ENCODE measurements at places on chromosomes 6 and 20.

DNA sequence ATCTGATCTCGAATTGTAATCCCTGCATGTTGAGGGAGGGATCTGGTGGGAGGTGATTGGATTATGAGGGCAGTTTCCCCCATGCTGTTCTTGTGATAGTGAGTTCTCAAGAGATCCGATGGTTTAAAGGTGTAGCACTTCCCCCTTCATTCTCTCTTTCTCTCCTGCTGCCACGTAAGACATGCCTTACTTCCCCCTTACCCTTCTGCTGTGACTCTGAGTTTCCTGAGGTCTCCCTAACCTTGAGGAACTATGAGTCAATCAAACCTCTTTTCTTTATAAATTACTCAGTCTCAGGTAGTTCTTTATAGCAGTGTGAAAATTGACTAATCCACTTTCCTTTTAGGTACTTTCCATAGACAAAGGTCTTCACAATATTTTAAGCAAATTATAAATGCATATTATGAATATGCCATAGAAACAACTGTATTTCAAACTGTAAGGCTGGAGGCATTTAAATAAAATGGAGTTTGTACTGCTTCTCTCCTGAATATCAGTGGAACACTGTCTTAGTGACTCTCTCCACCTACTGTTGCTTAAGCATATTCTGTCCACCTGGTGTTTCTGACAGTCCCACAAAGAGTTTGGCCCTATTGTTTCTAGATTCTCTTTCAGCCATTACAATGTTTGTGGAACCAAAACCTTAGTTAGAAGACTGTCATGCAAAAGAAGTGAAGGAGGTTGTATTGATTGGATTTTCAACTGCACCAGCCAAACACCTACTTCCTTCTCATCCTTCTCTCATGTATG, 24.3 kb upstream of the IL17A start:
- DNase-seq = no peak

- DNase-seq = no peak
These were observed 302.1 kb downstream of the ZNF217 start for GRCh38 chr20:53291548-53291947.

DNA sequence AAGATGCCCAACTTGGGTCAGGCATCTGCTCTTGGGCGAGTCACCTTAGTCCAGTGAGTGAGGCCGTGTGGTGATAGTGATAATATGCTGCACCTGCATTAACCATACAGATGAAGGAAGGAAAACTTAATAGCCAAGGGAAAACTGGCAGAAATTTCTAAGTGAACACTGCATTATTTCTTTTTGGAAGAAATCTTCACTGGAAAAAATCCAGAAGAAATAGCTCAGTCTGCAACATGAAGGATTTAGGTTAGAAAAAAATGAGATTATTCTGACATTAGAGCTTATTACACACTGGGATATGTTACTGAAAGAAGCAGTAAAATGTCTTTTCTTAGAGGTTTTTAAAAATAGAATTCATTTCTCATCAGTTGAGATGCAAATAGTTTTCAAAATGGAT, 947.3 kb downstream of the KIF16B start:
- no peak for DNase-seq

- no peak for DNase-seq
These were observed 128.5 kb downstream of the HFE start for GRCh38 chr6:26215585-26216358.

- no peak for DNase-seq
These were observed 89.6 kb downstream of the PCSK2 start for GRCh38 chr20:17316316-17317038.

GRCh38 chr6:113111550-113111949, 745.6 kb upstream of the MARCKS start:
- no peak for DNase-seq

DNA sequence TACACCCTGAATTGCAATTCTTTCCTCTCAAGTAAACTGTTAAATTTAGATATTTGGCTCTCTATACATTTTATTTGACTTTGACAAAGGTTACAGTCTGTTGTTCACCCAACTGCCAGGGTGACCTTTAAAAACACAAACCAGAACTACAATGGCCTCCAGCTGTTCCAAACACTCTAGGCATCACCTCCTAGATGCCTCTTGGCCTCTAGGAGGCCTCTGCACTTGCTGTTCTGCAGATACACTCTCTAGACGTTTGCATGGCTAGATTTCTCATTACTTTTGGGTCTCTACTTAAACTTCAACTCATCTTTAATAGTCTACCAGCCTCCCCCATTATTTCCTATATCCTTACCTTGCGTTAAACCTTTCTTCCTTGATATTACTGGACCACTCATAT, 102.8 kb upstream of the BEND3 start:
- DNase-seq = no peak

- no peak for DNase-seq
These were observed 313.9 kb upstream of the RNF24 start for GRCh38 chr20:4329232-4329631.

DNA sequence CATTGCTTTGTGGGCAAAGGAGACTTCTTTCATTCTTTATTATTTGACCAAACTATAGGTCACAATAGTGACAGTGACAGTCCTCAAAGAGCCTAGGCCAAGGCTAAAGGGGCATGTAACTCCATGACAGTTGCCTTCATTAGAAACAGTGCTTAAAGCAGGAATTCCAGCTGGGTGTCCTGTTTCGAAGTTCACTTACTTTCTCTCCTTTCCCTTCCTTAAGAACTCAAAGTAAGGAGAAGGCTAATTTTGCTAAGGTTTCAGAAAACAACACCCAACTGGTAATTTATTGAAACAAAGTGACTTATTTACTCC, 48.1 kb upstream of the HEY2 start:
- no peak for DNase-seq

DNA sequence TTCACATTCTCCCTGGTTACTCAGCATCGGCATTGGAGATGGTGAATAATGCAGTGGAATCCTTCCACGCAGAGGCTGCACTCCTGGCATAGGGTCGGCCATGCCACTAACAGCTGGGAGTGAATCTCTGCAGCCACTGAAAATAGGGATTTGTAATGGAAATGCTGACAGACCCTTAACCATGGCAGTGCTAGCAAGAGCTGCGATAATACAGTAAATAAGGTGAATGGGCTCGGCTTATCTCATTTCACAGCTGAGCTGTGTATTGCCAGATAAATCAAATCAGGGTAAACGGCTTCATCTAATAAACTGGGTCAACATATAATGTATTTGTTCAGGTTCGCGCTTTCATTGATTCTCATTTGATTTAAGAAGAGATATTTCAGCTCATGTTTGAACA, 156.8 kb downstream of the SLC35B3 start:
- DNase-seq = peak; percentile 16

- DNase-seq = no peak
These were observed 100.0 kb downstream of the RWDD2A start for GRCh38 chr6:83292900-83293843.

DNA sequence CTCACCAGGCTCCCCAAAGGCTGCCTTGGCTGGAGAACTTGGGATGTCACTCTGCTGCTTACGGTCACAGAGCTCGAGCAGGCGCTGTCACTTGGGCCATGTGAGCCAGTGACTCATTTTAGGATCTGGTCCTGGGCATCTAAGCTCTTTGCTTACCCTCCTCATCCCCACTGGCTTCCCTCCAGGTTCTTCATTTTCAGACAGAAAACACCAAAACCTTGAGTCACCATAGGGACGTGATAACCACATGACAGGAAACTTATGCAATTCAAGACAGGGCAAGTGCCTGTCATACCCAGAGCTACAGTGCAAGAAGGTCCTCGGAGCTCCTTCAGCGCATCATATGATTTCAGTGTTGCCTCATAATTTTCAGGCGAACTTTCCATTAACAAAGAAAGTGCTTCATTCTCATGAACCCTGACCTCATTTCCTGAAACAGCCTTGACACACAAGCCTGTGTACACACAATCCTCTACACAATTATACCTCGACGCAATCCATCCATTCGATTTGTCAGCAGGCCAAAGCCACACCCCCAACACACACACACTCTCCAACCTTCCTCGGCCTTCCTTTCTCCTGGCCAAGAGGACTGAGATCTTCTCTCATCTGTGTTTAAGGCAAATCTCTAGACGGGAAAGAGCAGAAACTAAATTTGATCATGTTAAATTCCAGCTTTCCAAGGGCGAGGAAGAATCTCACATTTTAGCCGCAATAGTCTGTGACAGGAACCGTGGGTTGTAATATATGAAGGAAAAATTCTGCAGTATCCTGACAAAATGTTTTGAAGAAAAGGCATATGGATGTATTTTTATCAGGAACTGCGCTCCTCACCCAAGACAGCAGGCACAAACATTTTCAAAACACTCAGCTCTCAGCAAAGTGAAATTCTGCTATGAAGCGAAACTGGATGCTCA, 25.3 kb downstream of the TBC1D7 start:
- DNase-seq = no peak

DNA sequence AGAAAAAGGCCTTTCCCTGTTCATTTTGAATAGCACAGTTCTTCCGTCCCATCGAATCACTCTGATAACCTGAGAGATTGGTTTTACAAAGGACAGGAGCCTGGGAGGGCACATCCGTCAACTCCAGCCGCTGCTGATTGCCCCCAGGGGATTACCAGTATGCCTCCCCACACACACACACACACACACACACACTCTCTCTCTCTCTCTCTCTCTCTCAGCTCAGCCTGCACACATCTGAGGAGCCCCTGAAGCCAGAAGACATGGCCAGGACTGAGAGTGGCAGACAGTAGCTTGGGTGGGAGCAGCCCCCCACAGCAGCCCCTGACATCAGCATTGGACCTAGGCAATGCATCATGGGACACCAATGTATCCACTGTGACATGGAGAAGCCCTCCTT, 13.2 kb upstream of the CDH4 start:
- DNase-seq = no peak

DNA sequence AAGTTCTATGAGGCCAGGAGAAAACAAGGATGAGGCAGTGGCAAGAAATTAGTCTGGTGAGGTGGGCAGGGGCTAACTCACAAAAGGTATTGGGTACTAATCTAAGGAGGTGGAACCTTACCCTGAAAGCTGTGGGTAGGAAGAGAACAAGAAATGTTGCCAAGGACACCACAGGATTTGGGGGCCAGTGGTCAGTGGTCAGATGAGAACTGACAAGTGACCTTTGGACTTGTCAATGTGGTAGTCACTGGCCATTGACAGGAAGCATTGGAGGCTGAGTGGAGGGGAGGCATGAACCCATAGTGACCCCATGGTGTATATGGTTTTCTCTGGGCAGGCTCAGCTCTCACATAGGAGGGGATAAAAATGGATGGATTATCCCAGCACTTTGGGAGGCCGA, 25.3 kb upstream of the SMIM29 start:
- DNase-seq = no peak

DNA sequence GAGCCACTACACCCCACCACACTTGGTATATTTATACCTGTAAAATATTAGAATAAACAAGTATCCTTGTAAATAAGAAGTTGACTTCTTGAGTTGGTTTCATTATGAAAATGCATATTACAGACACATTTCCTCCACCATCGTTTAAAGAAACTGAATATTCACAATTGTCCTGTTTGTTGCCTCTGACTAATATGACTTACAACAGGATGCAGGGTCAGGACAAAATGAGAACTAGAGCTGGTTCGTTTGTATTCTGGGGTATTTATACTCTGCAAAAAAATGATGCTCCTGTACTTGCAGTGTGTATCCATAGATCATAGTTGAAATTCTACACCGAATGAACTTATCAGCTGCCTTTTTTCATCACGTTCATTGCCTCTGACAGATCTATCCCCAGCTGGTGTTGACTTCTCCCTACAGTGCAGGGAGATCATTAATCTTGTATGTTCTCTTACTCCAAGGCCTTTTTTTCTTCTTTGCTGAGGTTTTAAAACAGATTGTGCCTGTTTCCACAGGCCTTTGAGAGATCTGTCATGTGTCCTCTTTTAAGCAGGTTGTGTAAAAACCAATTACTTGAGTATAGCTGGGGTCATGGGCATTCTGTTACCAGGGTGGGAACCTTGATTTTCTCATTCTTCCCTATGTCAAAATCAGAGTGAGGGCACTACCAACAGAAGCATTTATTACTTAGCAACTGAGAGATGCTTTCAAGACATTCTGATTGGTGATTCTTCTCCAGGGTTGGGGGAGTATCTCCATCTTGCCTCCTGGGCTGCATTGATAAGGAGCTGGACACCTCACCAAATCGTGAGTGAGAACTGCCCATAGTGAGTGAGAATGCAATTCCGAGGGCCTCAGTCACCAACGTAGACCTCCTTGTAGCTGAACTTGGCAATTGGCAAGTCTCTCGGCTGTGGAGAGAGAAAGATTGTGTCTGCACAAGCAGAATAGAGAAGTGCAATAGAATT, 78.8 kb upstream of the CD83 start:
- no peak for DNase-seq

DNA sequence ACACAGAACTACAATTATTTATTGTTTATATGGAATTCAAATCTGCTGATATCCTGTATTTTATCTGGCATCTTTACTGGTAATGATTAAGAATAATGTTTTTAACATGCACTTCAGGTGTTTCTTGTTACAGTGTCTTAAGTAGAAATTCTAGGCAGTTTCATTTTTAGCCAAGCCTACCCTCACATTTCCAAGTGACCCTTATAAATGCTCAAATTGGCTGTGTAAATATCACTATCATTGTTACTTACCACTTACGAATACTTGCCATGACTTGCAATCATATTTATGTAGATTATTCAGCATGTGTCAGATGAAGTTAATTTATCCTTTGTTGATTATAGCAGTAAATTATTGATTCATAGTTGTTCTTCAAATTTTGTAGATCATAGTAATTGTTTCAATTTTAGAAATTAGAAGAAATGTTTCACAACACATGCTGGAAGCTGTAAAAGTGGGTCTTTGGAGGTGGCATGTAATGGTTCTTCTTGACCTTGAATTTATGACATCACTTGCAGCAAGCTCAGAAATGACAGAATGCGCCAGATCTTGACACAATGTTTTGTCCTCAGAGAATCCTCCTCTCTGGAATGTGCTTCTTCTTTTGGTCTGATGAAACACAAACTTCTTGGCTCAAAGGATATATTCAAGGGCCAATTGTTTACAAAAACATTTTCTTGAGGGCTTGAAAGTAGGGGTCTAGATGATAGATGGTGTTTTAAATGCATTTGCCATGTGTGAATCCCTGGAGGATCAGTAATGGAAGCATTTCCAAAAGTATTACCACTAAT, 471.8 kb downstream of the COL12A1 start:
- DNase-seq = no peak

DNA sequence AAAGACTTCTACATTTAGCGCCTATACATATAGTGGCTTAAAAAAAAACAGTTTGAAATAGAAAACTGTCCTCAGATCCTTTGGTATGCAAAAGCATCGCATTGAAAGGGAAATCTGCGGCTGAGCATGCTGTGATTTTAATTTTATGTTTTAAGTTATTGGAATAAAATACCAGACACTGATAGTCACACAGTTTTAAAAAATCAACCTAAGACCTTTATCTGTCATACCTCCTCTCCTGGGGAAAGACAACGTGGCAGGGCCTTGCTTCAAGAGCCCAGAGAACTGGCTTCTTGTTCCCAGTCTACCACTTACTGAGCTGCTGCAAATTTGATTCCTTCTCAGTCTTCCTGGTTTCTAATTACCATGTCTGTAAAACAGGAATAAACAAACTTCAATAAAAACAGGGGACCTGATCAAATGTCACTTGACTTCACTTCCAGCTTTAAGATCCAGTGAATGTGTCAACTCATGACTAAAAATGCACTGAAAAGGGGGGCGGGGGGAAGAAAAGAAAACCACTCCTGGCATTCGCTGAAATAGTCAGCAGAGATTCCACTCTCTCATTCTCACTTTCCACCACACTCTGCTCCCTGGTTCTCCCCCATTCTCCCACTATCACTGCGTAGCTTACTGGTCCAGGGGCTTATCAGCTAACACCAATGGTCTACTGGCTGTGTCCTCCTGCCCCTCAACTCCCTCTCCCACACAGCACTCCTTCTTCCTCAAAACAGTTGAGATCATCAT, 494.7 kb upstream of the MARCKS start:
- DNase-seq = no peak

GRCh38 chr6:16140607-16141006, 11.7 kb downstream of the MYLIP start:
- no peak for DNase-seq
